Tibial artery (tissue), 4 donors: ENCODE measurements at places on chromosomes 4 and X.

DNA sequence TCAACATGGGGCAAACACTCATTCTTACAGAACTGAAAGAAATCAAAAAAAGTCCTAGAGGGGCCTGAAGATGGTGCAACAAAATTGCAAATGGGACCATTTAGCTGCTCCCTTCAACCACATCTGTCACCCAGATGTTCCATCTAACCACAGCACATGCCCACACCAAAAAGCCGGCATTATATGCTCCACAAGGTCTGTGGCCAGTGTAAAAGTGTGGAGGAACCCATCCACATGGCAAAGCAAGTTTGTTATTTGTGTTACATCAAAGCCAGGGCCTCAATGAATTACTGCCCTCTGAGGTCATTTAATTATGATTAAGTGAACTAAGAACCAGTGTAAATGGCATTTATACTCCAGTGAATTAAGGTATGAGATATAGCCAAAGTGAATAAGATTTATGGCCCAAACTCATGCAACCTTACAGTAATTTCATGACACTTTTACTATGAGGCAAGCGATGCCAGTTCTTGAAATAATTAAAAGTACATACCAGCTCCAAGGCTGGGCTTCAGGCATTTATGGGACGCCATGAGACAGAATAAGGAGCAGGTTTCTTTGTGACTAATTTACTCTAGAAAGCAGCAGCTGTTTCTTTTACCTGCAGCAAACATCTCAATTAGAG, 48.7 kb upstream of the FGF16 start:
- no peak for DNase-seq

- no peak for DNase-seq
Measured at GRCh38 chrX:31633349-31633748, 561.5 kb upstream of the FTHL17 start.

GRCh38 chr4:123246085-123246484, 150.5 kb upstream of the SPRY1 start:
- no peak for DNase-seq

DNA sequence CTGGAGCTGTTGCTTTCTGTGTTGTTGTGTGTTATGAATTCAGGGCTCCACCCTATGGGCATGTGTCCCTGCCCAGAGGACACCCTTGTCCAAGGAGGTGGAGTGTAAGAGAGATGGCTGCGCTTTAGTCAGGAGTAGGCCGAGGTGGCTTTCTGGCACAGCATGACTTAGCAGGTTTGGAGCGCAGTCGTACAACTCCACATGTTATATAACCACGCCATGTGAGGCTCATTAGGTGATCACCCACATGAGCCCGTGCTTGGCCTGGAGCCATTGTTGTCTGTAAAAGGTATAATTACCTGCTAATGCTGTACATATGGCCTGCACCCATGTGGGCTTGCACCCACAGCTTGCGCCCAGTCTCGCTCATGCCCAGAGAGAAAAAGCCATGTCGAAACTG, 15.8 kb upstream of the ANAPC4 start:
- DNase-seq = no peak

- DNase-seq = no peak
Measured at GRCh38 chr4:30957706-30958105, 237.5 kb downstream of the PCDH7 start.

DNA sequence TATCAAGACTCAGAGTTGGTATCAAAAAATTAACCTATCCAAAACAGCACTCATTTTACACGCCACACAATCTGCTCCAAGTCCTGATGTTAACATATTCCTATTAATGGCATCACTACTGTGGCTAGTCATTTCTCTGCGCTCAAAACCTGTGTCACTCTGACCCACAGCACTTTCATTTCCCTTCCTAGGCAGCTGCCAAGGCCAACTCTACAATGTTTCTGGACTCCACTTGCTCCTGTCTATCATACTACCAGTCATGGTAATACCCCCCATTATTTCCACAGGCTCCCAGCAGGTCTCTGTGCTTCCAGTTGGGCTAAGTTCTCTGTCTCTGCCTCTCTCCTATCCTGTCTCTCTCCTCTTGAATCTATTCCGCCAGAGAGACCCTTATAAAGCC, 323.6 kb downstream of the NR3C2 start:
- DNase-seq = no peak

GRCh38 chr4:103567591-103567990, 152.2 kb downstream of the TACR3 start:
- DNase-seq = no peak

- DNase-seq = no peak
Measured at GRCh38 chr4:7598939-7599790, 164.4 kb upstream of the PSAPL1 start.

- DNase-seq = no peak
Measured at GRCh38 chr4:98262431-98262830, 1.2 kb downstream of the RAP1GDS1 start.

- no peak for DNase-seq
Measured at GRCh38 chr4:15690020-15690809, 8.6 kb downstream of the FAM200B start.

- no peak for DNase-seq
Measured at GRCh38 chr4:138413273-138413672, 171.1 kb upstream of the SLC7A11 start.

GRCh38 chr4:136900696-136901095, 631.6 kb downstream of the PCDH18 start:
- DNase-seq = no peak

DNA sequence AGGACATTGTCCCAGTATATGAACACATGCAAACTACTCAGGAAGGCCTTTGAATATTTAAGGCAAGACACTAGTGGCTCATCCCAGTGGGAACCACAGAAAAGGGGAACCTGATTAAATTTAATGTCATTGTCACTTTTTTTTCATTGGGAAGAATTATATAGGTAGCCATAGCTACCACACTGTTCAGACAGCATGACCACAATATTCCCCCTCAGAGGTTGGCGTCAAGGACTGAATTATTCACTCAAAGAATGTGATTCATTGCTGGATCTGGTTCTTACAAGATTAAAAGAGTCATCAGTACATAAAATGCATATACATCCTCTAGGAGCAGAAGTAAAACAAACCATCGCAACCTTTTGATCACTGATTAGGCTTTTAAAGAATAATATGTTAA, 92.0 kb upstream of the SMARCAD1 start:
- no peak for DNase-seq
